Kidney capillary endothelial cell (primary cell): ENCODE measurements at places on chromosomes 13 and 19.

DNA sequence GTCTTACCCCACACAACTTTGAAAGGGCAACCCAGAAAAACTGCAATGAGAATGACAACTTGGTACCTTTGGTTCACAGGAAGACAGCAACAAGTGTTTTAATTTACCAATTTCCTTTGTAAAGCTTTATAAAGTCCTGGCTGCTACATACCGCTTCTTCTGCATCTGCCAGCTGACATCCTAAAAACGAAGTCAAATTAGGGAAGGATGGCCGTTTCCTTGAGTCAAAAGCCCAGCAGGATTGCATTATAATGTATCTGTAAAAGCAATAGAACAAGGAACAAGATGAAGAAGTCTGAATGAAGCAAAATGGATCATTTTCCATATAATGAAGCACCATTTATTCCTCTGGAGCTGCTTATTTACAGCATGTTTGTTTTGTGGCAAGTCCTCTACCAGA lies 25.8 kb upstream of the URAD start:
- no peak for DNase-seq

GRCh38 chr13:94028650-94029049 lies 450.8 kb downstream of the DCT start:
- no peak for DNase-seq

DNA sequence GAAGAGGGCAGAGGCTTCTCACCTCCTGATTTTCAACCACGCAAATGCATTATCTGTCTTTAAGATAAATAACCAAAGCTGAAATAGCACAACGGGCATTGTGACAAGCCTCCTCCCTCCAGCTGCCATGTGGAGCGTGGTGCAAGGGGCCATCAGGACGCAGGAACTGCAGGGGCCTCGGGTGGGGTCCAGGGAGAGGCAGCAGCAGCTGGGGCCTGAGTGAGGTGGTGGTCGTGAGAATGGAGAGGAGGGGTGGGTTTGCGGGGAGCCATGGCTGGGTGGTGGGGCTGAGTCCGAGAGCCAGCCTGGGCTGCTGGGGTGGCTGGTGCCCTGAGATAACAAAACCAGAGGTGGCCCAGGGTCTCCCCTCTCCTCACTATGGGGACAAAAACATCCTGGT lies 66.0 kb downstream of the EPS15L1 start:
- DNase-seq, result no peak

DNA sequence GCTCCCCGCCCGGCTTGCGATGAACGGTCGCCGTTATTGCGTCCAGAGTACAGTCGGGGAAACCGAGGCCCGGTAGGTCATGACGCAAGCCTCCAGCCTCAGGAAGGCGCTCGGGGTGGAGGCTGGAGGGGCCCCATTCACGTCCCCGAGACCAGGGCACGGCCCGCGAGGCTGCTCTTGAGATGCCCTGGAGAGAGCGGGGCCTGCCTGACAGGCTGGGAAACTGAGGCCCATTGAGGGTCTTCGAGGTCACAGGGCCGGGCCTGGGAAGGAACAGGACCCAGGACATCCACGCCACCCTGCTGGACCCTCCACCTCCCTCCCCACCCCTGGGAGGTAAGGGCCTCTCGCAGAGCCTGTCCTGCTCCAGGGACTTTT lies 367 bp downstream of the NDUFS7 start:
- DNase-seq, result no peak

- no peak for DNase-seq
Measured at GRCh38 chr13:71754407-71754974, 112.5 kb downstream of the DACH1 start.

DNA sequence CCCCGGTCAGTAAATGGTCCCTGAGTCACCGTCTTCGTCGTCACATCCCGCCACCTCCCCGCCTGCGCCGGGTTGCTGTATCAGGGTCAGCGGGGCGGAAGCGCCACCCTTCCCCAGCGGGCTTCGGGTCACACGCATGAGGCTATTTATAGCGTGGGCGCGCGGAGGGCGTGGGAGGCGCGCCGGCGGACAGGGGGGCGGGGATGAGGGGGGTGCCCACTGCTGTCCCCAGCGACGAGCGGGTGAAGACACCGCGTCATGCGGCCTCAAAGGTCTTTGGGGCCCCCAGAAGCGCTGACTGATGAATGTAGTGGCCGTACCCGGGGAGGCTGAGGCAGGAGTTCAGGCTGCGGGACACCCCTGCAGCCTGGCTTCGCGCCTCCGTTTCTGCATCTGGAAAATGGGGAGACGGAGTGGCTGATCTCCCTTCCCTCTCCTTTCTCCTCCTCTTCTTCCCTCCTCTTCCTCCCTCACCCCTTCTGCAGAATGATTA lies 7.9 kb downstream of the UNC13A start:
- DNase-seq, result peak; percentile 99

GRCh38 chr13:35479038-35479492 lies 2.6 kb upstream of the MAB21L1 start:
- DNase-seq, result no peak

DNA sequence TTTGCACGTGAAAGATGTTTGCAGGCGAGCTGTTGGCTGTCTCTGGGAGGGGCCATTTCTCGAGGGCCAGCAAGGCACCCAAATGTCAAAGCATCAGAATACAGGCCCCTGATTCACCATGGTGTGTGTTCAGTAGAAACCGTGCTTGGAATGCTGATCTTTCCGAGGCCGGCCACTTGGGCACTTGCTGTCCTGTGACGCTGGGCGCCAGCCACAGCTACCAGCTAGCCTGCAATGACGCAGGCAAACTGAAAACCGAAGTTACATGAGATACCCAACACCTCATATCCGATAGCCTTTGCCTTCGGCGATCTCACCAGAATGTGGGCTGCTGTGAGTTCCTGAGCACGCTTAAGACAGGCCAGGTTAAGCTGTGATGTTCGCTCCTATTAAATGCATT lies 12.0 kb downstream of the THOP1 start:
- no peak for DNase-seq

GRCh38 chr19:29873024-29873800 lies 61.4 kb downstream of the CCNE1 start:
- no peak for DNase-seq

- DNase-seq, result peak; percentile 49
Measured at GRCh38 chr13:41028051-41028450, 8.9 kb upstream of the ELF1 start.

GRCh38 chr13:29509999-29510589 lies 85.4 kb downstream of the SLC7A1 start:
- DNase-seq, result no peak

DNA sequence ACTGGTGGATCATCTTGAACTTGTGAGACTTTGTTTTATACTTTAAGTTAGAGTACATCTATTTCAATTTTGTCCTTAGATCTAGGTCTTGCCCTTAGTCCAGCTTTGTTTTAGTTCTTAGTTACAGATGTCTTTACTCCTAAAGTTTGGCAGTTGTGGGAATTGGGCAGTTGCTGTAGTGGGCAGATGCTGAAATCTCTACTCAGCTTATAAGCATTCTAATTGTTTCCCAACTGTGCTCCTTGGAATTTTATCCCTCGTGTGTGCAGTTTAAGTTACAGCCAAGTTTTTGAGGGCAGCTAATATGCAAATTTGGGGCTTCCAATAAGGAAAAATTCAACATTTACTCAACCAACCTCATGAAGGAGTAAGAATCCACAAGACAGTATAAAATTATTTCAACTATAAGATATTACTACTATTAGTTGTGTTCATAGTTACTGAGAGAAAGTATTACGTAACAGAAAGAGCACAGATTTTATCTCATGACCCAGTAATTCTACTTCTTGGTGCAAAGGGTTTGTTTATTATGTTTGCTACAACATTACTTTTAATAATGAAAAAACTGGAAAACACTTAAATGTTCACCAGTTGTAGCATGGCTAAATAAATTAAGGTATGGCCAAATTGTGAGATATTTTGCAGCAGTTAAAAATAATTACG lies 32.9 kb downstream of the CCDC122 start:
- DNase-seq, result no peak

GRCh38 chr13:111318386-111318785 lies 2.1 kb upstream of the TEX29 start:
- no peak for DNase-seq

GRCh38 chr13:102039264-102039663 lies 362.6 kb downstream of the FGF14 start:
- no peak for DNase-seq

DNA sequence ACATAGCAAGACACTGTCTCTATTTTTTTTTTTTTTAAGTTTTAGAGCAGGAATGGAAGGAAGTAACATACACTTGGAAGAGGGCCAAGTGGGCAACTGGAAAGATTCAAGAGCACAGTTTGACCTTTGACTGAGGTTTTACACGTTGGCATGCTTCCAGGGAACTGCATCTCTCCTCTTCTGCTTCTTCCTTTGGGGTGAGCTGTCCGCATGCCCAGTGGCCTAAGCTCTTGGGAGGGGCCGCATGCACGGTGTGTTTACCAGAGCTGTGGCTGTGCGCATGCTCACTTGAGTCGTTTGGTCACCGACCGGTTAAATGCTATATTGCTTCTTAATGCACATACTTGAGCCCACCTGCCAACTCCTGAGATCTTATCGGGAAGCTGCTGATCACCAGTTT lies 727.7 kb downstream of the UQCRFS1 start:
- DNase-seq, result no peak

- DNase-seq, result peak; percentile 84
Measured at GRCh38 chr19:50705422-50706019, 14.1 kb downstream of the SHANK1 start.
